RCC 7860 (cell line): ENCODE measurements at places on chromosomes 1 and 21.

DNA sequence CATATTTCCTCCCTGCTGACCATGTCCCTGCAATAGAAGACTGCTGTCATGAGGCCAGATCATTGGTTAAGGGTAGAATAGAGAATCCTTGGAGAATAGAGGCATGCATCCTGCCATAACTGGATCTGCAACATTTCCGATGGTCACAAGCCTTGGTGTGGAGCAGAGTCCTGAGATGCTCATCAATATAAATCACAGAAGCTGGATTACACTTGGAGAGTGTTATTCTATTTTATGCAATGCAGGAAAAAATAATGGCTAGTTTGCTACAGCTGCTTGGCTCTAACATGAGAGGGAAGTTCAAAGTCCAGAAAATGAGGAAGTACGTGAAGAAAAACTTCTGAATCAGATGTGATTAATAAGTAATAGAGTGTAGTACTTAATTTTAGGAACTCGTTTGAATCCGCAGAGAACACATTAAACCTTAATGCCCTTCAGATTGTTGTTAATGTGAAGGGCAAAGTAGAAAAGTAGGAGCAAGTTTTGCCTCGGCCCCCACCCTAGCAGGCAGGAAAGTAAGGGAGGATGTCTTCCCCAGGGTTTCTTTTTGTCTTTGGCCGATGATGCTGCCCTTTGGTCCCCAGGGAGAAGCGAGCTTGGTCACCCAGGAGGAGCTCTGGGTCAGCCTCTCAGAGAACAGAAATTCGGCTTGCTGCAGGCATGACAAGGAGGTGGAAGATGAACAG is 59.5 kb downstream of the KCNK1 start:
- peak; percentile 30 for DNase-seq

DNA sequence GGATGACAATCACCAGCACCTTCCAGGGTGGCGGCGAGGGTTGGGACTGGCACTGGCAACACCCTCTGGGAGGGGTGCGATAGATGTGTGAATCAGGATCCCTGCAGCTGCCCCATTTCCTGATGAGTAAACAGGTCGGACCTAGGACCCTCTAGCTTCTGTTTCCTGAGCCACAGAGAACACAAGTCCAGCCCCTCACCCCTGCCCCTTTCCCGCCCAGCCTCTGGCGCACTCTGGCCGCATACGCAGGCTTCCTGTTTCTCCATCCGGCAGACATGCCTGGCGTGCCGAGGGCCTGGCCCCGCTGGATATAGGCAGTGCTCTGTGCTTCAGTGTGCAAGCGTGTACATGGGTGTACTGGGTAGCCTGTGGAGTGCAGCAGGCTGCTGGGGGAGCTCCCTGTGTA is 4.6 kb downstream of the PEAR1 start:
- DNase-seq, result no peak

DNA sequence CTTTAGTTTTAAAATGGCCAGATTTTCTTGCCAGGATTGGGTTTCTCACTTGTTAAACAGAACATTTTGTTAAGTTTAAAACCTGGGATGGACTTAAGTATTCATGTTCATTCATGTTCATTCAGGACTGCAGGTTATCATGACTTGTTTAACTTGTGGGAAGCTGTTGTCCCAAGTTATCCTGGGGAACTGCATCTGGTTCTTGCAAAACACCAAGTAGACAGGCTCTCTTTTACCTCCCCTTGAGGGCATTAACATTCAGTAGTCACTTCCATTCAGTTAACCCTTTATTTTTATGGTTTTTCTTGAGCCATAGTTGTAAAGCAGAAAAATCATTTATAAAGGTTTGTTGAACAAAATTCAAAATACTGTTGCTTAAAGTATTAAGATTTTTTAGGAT is 8.1 kb downstream of the SOD1 start:
- DNase-seq, result no peak

- no peak for DNase-seq
Observed at GRCh38 chr21:38861056-38861455, 55.3 kb downstream of the ETS2 start.

GRCh38 chr1:36938819-36939218 is 95.5 kb downstream of the GRIK3 start:
- no peak for DNase-seq

- peak; percentile 34 for DNase-seq
Observed at GRCh38 chr21:43880111-43880985, 15.3 kb downstream of the AGPAT3 start.

DNA sequence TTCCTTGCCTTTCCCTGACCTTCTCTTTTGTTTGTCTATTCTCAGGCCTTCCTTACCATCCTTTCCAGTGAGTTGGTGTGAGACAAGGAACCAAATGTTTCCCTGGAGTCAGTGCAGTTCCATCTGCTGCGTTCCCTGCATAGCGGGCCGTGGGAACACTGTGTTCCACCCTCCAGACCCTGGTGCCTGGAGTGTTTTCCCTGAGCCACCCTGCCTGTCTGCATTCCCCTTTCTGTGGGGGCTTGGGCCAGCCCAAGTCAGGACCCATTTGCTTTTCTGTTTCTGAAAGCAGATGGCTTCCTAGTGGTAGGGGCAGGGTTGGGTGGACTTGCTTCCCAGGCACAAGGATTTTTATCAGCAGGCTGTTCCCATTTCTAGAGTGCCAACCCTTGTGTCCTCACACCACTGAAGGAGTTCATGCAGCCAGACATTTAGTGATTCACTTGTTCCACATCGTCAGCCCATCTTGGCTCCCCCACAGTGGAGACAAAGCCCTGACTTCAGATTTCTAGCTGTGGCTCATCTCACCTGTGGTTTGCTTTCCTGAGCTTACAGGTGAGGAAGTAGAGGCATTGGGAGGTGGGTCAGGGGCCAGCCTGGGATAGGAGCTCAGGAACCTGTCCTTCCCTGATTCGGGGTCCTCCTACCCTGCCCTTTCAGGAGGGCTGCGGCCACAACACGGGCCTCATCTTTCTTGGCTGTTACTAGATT is 14.1 kb upstream of the MYOG start:
- no peak for DNase-seq

DNA sequence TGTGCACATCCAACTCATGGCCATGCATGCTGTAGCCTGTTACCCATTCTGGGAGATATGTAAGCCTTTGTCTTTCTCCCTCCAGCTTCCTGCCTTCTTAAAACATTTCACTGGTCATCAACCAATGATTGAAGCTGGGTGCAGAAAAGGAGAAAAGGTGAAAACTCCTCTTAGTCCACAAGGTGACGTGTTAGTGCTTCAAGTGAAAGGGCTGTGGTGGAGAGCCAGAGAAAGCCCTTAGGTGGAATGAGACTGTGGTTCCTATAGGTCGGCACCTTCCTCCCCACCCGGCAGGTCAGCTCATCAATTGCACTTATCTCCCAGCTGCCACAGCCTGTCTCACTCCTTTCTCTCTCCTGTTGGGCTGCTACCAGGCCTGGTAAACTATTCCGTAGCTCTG is 30.4 kb downstream of the ERG start:
- no peak for DNase-seq

DNA sequence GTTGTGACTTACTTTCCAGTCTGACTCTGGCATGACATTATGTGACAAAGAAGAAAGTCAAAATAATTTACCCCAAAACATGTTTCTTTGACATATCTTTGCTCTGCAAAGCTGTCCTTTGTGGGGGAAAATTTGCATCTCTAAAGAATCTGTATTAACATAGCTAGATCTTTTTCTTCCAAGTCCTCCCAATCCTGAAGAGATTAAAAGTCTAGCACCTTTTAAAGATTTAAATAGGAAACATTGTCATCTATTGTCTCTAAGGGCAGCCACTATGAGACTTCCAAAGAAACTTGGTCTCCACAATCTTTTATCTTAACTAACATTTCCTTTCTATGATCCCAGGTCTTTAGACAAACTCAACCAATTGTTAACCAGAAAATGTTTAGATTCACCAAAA is 16.0 kb downstream of the LRRC3 start:
- no peak for DNase-seq
